Mesendoderm (in vitro differentiated cells): ENCODE measurements at places on chromosomes 11 and 22.

- peak; percentile 25 for DNase-seq
Measured at GRCh38 chr11:46553814-46554212, 40.0 kb downstream of the AMBRA1 start.

- DNase-seq, result peak; percentile 88
Measured at GRCh38 chr11:18721561-18722292, 4.3 kb downstream of the IGSF22 start.

DNA sequence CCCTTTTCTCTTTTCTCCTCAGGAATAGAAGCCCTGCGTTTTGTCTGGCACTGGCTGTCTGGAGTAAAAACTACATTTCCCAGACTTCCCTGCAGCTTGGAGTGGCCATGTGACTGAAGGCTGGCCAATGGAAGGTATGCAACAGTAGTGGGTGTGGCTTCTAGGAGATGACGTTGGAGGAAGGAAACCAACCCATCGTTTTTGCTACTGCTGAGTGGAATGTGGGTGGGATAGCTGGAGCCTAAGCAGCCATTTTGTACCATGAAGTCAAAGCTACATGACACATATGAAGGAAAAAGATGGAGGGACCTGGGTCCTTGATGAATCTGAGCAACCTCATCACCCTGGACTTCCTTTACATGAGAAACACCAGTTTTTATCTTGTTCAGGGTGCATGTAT is 19.6 kb downstream of the FGF3 start:
- DNase-seq, result peak; percentile 88

DNA sequence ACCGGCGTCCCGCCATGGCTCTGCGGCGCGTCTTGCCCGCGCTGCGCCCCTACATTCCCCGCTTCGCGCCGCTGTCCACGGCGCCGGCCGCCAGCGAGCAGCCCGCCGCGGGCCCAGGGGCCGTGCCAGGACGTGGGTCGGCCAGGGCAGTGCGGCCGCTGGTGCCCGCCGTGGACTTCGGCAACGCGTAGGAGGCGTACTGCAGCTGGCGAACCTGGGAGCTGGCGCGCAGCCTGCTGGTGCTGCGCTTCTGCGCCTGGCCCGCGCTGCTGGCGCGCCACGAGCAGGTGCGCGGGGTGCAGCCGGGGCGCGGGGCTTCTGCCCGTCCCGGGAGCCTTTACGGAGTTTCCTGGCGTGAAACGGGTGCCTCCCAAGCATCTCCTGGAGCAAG is 20.1 kb downstream of the DGCR6L start:
- no peak for DNase-seq

DNA sequence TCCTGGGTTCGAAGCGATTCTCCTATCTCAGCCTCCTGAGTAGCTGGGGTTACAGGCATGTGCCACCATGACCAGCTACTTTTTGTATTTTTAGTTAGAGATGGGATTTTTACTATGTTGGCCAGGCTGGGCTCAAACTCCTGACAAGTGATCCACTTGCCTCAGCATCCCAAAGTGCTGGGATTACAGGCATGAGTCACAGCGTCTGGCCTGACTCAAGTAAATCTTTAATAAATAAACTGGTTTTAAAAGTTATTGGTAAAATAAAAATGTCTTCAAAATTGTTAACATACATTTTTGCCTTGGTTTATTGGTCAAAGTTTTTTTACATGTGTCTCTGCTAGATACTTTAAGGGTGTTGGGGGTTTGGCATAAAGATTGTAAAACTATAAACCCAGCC is 7.3 kb upstream of the PES1 start:
- DNase-seq, result no peak

DNA sequence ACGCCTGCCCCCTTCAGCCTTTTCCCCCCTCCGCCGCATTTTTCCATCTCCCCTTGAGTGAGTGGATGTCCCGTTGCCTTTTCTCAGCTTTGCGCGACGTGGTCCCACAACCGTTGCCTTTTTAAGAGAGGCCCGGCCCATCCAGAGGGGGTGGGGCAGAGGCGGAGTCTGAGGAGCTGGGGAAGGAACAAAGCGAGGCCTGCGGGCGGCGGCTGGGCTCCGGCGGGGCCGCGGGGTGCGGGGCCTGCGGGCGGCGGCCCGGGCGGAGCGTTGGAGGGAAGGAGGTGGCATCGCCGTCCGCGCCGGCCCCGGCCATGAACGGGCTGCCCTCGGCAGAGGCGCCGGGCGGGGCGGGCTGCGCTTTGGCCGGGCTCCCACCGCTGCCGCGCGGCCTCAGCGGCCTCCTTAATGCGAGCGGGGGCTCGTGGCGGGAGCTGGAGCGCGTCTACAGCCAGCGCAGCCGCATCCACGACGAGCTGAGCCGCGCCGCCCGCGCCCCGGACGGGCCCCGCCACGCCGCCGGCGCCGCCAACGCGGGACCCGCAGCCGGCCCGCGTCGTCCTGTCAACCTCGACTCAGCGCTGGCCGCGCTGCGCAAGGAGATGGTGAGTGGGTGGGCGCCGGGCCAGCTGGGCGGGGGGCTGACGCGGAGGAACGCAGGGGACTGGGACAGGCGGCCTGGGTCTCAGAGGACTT is at the start of gene FAM89B:
TSS of gene FAM89B (plus strand) at position 183 of the 696 bp plus-strand sequence. CDS start at position 315, 132 bp downstream.
- peak; percentile 86 for DNase-seq

DNA sequence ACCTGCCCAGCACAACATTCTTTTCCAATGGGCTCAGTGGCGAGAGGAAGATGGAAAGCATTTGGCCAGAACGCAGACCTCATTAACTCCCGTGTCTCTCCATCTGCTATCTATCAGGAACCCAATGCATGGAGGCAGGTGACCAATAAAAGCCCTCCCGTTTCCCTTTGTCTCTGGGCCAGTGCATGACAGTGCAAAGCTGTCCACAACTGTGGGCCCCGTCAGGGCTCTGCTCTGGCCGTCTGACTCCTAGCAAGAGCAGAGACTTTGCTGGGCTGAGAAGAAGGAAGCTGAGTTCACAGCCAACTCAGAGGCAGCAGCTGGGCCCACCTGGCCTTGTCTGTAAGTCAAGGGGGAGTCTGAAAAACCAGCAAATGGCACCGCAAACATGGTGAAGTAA is 177.8 kb downstream of the TENM4 start:
- peak; percentile 74 for DNase-seq

DNA sequence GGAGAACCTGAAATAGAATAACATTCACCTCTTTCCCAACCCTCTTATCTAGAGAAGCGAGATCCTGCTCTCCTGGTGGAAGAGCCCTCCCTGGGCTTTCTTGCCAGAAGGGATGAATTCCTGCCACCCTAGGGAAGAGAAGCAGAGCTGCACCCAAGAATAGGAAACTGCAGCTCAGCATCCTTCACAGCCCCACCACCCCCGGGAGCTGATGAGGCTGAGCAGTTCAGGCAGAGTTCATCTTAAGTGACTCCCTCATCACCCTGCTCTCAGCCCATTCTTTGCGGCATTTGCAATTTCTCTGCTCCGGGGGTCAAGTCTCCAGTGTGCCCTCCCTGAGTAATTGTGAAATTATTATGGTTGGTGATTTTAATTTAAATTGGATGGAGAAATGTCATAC is 514.9 kb downstream of the BUD13 start:
- no peak for DNase-seq

DNA sequence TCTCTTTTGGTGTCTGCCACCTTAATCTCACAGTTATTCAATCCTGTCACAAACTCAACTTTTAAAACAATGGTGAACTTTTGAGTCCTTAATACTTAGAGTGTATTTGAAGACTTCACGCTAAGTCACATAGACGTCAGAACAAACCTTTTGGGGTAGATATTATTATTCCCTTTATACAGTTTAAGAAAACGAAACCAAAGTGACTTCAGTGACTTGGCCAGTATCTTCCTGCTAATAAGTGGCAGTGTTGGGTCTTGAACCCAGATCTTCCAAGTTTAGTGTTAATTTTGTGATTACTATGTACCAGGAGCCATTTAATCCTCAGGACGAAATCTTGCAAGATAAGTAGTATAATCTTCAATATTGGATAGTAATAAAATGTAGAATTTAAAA is 691 bp downstream of the CEP295 start:
- no peak for DNase-seq

DNA sequence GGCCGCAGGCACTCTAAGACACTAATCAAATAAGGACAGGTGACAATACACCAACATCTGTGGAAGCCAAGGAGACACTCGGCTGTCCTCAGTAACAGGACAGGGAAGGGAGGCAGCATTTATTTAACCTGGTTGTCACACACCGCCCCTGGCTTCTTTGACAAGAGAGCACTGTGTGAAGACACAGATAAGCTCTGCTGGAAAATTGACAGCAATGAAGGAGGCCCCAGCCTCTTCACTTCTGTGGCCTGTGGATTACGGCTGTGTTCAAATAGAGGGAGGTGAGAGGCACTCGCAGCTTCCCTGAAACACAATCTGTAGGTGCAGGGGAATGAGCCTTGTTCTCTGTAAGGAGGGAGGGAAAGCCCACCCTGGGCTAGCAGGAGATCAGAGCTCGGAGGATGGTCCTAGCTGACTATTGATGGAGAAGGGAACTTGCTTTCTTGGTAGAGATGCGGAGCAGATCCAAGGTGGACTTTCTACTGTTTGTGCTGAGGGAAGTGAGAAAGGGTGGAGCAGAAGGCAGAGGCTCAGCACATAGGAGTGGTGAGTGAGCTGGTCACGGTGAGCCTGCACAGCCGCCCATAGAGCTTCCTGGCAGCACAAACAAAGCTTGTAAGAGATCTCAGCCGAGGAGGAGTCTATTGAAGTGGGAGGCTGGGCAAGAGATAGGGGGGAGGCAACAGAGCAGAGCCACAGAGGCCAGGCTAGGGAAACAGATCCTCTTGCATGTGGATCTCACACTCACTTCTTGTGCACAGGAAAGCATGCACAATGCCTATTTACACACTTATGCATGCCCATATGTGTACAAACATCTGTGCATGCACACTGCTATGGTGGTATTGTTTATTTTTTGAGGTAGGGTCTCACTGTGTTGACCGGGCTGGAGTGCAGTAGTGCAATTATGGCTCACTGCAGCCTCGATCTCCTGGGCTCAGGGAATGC is 114.6 kb upstream of the THY1 start:
- no peak for DNase-seq

- no peak for DNase-seq
Measured at GRCh38 chr22:26592421-26592891, 2.5 kb upstream of the TPST2 start.

DNA sequence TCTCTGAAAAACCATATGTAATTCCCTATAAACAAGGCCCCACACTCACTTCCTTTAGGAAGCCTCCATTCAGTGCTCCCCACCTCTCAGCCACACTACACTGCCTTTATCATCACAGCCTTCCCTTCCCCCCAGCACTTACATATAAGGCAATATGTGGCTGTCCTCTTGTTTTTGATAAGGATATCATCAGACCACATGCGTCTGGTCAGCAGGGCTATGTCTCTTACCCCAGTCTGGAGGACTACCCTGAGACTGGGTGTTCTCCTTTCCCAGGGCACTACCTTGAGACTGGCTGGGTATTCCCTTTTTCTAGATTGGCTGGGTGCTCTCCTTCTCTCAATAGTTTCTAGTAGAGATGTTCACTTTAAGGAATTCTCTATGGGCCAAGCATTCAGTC is 7.8 kb downstream of the KCNE3 start:
- no peak for DNase-seq

DNA sequence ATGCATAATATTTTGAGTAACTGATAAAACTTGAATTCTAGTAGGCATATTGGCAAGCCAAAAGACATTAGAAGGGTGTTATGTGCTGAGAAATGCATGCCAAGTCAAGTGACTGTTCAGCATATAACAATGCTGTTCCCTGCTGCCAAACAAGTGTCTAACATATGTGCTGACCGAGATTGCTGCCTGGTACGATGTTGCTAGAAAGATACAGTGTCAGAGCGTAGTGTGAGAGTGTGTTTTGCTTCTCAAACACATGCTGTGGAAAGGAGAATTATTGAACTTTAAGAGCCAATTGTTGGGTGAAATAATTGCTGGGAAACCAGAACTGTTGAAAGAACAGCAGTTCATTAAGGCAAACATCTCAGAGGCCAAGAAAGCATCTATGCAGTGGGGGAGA is 71.3 kb upstream of the GRIA4 start:
- DNase-seq, result no peak

DNA sequence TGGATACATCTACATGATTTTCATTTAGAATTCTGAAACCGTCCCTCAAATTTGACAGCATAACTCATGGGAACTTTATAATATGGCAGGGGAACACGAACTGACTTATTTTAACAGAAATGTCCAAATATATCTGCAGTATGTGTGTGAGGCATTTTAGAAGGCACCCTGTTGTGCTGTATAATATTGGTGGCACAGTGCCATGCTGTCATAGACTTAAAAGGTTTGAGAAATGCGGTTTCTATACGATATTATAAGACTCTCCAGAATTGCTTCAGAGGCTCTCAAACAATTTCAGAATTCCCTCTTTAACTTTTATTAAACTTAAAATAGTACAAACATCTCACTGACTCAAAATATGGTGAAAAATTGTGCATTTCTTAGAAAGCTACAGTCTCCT is 181.6 kb downstream of the MSANTD4 start:
- DNase-seq, result no peak

- no peak for DNase-seq
Measured at GRCh38 chr11:117527271-117527670, 199.6 kb downstream of the CEP164 start.

- no peak for DNase-seq
Measured at GRCh38 chr11:43577566-43578264, 102.8 kb upstream of the HSD17B12 start.

GRCh38 chr11:46114961-46115360 is 6.3 kb downstream of the PHF21A start:
- no peak for DNase-seq

DNA sequence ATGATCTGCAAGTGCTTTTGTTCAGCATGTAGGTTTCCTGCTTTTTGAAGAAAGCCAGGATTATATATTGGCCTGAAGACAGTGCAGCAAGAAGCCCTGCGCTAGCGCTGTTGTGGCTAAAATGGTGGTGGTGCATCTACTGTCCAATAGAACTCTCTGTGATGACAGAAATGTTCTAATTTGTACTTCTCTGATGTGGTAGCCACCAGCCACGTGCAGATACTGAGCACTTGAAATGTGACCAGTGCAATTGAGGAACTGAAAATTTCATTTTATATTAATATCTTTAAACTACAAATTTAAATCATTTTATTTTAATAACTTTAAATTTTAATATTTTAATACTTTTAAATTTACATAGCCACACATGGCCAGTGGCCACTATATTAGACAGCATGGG is 73.0 kb upstream of the PAX6 start:
- DNase-seq, result no peak

GRCh38 chr11:107998761-107999160 is 9.9 kb upstream of the CUL5 start:
- no peak for DNase-seq

- DNase-seq, result no peak
Measured at GRCh38 chr11:73914284-73914683, 36.5 kb upstream of the DNAJB13 start.

DNA sequence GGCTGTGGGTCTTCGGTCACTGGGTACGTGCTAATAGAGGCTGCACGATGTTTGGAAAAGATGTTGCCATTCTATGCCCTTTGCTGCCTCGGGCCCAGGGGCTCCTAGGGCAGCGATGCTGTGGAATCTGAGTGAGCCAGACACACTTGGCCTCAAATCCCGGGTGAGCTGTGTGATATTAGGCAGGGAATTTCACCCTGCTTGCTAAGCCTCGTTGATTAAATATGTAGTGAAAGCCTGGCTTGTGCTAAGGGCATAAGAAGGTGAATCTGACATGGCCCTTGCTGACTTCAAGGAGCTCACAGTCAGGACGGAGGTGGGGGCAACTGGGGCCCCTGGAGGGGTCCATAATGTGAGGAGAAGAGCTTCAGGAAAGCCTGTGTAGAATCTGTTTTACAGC is 5.4 kb upstream of the HMOX1 start:
- no peak for DNase-seq
